ENCODE measurements at places on chromosomes 3 and 15.

GRCh38 chr3:114375608-114376421, 82.0 kb downstream of the TIGIT start:
- DNase-seq: no peak

DNA sequence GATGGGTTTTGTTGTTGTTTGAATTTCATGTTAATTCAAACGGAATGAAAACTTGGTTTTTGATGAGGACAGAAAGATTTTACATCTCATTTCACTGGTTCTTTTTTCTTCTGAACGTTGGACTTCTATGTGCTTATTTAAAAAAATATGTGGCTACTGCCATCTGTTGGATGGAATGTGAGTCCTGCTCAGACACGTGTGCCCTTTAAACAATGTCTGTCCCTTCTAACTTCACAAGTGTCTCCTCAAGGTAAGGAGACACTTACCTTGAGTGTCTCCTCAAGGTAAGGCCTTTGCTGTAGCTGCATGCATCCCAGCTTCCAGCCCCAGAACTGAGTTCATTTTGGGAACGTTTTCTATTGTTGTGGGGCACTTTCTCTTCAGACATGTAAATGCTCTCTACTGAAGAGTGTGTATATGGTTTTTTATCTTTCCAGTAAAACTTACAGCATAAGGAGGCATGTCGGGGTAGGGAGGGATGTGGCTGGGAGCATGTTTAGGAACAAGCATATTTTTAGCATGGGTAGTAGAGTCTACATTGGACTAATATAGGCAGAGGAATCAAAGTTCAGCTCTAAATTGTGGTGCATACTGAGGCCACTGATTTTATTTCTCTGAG, 63.1 kb upstream of the UBE3A start:
- DNase-seq: peak; percentile 38

DNA sequence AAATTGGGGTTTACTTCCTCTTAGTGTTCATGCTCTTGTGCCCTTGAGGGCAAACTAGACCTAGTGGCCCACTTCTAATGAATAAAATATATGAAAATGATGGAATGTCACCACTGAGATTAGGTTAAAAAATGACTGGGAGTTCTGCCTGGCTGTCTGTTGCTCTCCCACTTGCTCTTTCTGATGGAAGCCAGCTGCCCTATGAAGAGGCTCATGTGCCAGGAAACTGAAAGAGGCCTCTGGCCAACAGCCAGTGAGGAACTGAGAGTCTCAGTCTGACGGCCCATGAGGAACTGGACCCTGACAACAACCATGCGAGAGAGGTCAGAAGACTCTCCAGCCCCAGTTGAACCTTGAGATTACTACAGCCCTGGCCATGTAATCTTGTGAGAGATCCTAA, 107.1 kb upstream of the FHIT start:
- DNase-seq: peak; percentile 90

DNA sequence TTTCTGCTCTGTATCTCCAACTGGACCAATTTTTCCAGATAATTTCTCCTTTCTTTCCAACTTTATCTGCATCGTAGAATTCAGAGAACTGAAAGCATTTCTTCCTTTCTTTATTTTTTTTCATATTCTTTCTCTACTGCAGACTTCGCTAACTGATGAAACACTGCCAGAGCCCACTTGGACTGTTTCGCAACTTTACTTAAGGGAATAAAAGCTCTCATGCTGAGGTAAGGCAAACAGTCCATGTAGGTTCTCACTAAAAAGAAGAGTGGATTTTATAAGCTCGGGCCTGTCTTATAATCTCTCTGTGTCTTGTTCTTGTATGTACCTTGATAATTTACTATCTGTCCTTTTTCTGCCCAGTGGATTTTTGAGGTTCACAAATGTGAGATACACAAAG, 163.5 kb downstream of the CNTN4 start:
- no peak for DNase-seq

GRCh38 chr15:87287156-87287555, 969.4 kb downstream of the NTRK3 start:
- DNase-seq: no peak

DNA sequence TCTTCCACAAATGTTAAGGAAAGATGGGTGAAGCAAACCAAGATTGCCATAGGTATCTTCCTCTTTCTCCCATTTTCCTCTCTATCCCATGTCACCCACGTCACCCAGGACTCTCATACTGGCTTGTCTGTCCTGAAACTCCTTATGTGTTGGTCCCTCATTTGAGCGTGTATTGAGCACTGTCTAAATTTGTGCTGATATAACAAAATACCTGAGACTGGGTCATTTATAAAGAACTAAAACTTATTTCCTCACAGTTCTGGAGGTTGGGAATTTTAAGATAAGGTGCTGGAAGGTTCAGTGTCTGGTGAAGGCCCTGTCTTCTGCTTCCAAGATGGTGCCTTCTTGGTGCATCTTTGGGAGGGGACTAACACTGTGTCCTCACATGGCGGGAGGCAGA, 186.9 kb upstream of the SLC24A5 start:
- DNase-seq: no peak

Data from inflammatory macrophage (primary cell).